ENCODE measurements at places on chromosomes 7 and 10.
A peak's percentile ranks its signal among the peaks of the same experiment; 100 is the strongest.

GRCh38 chr10:127142136-127142535, 54.3 kb downstream of the INSYN2A start:
- DNase-seq: no peak

DNA sequence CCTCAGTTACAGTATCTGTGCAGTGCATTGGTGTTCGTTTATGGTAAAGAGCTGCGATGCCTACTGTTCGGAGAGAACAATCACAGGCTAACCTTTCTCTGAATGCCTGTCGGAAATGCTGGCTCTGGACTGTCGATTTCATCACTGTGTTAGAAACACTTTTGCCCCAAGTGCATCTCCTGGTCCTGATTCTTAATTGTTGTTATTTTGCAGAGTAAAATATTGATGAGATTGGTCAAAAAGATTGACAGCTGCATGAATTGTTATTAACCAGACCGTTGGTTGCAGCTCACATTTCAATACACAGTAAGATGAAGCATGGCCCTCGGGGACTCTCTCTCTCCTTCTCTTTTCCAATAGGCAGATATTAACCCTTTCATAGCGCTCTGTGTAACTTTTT, 557.4 kb upstream of the ADARB2 start:
- no peak for DNase-seq

- DNase-seq: no peak
Measured at GRCh38 chr10:93065675-93066543, 5.3 kb downstream of the CYP26C1 start.

DNA sequence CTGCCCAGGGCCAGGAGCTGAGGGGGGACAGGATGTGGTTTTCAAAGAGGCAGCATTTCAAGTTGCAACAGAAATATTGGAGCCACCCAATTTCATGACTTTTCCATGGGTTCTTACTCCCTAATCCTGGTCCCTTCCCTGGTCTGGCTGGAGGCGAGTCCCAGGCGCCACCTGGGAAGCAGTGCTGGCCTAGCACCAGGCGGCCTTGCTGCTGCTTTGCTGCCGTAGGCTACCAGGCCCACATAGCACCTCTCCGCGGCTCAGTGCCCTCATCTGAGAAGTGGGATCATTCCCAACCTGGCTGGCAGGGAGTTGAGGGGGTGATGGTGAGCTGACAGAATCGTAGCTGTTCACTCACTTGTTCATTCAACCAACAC, 33.7 kb downstream of the ZMIZ1 start:
- no peak for DNase-seq

GRCh38 chr10:110113670-110114337, 93.6 kb upstream of the MXI1 start:
- no peak for DNase-seq

DNA sequence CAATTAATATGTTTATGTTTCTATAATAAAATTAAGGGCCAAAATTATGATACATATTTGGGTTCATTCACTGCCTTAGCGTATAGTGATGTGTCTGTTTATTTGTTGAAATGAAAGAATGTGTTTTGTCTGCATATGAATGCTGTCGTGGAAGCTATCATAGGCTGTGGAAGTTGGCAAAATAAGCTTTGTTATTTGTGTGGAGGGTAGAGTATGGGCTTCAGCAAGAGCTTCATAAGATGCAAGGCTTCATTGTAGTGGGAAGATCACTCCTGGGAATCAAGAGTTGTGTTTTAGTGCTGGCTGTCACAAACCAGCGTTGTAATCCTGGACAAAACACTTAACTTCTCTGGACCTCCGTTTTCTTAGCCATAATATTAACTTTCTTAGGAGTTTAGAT, 2.5 kb downstream of the SLK start:
- no peak for DNase-seq

- no peak for DNase-seq
Measured at GRCh38 chr10:32887481-32887880, 70.5 kb downstream of the ITGB1 start.

- peak; percentile 33 for DNase-seq
Measured at GRCh38 chr10:92689663-92690210, at the start of gene HHEX. TSS of gene HHEX (plus strand) at chr10:92689955. CDS start at chr10:92689987, 32 bp downstream.

GRCh38 chr10:131872011-131872826, 28.6 kb upstream of the PPP2R2D start:
- no peak for DNase-seq

GRCh38 chr10:810351-810846, 120.9 kb upstream of the DIP2C start:
- DNase-seq: no peak

GRCh38 chr10:36345807-36346206, 703.7 kb upstream of the FZD8 start:
- DNase-seq: no peak

DNA sequence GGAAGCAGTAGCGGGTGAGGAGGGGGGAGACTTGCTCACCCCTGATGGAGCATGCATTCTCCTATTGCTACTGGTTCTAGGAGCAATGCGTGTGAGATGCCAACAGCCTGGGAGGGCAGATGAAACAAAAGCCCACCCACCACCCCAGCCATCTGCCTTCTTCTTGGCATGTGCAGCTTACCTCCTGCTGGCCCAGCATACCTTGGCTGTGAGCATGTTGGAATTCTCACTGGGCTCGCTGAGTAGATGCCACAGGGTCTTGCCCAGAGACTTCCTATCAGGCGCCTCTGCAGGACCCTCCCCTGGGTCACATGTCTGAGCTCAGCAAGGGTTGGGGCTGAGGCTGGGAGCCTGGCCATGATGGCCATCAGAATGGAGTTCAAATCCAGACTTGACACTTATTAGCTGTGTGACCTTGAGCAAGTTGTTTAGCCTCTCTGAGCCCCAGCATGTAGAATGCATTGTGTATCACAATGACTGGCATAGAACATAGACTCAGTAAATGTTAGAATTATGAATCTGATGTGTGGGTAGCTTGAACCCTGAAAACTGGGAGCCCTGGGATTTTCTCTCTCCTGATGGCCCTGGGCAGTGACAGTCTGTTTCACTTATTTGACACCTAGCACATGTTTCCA, 38.2 kb downstream of the CDH23 start:
- no peak for DNase-seq

GRCh38 chr7:17792075-17792936, 148.0 kb downstream of the SNX13 start:
- no peak for DNase-seq

GRCh38 chr10:1578392-1579140, 158.8 kb downstream of the ADARB2 start:
- DNase-seq: no peak

DNA sequence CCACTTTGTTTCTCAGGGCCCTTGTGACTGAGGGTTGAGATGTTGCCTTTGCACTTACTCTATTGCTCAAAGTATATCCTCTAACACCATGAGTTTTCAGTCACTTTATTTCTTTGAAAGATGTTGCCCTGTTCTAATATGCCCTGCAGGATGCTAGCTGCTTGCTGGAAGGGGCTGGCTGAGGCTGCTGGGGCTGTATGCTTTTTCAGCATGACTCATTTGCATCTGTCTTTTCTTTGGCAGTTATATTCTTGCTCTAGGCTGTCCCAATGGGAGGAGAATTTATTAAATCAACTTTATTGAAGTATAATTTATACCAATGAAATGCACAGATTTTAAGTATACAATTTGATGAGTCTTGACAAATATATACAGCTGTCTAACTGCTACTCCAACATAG, 157.7 kb downstream of the PLPP4 start:
- no peak for DNase-seq

DNA sequence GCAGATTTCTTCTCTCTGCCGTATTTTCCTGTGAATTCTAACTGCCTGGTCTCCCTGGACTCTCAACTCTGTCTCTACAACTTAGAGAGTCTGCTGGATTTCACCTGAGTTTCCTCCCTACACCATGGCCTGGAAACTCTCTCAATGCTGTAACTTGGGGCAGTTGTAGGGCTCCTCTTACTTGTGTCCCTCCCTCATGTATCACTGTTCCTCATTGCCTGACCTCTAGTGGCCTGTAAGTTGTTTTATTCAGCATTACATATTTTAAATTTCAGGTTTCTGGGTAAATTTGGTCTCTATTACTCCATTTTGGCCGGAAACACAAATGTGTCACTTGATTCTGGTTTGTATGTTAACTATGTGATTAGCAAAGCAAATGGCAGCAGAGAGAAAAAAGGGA, 70.9 kb downstream of the DYNC1I1 start:
- no peak for DNase-seq

DNA sequence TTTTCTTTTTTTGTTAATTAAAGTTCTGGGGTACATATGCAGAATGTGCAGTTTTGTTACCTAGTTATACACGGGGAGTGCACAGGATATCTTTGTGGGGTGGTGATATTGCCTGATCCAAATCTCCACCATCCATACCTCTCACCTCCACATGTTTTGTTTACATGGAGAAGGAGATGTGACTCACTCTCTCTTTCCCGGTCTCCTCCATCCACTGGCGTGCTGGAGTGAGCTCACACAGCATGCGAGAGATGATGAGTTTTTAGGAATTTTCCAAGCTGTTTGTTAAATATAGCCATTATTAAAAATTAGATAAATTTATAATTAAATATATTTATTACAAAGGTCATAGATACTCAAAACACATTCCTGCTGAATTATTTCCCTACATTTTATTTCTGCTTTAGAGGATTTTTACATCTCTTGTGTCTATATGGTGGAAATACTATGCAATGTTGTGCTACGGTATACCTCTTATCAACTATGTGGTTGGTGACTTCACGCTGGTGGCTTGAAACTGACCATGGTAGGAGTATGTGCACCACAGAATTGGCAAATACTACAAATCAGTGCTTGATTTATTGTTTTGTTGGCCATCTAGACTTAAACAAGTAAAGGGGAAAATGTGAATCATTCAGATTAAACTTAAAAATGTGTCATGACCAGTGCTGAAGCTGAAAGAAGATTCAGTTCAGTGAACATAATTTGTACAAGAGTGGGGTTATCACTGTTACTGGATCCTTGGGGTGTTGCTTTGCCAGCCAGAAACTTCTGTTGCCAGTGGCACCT, 107.9 kb upstream of the FAM180A start:
- DNase-seq: no peak

DNA sequence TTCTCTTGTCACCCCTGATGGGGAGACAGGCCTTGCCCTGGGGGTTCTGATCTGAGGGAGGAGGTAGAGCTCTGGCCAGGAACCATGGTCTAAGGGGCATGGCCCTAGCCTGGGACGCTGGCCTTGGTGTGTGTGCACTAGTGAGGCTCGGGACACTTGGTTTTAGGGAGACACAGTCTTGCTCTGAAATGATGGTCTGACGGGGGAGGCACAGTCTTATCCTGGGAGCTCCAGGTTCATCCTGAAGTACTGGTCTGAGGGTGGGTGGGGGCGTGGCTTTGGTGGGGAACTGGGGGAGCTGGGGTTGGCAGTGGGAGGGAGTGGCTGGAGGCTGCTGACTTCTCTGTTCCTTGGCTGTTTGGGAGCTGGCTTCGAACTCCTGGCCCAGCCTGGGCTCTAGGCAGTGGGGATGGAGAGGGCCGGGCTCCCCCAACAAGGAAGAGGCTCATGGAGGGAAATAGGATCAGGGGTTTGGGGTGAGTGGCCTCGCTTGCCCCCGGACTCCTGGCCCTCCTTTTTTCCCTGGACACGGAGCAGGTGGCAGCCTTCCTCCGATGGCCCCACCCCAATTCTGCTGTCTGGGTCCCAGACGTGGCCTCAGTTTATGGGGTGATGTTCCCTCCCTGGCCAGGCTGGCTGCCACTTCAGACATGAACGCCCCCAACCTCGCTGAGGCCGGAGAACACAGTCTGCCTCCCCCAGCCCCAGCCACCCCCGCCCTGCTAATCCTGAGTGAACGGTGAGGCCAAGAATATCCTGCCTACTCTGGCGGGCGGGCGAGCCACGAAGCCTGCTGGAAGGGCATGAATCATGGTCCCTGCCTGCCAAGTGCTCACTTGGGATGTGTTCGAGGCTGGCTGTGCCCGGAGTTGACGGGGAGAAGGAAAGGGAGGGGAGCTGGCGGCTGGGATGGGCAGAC, 43.5 kb downstream of the TMEM270 start:
- no peak for DNase-seq

GRCh38 chr7:150379441-150380379, 580 bp downstream of the ZNF775 start:
- no peak for DNase-seq

DNA sequence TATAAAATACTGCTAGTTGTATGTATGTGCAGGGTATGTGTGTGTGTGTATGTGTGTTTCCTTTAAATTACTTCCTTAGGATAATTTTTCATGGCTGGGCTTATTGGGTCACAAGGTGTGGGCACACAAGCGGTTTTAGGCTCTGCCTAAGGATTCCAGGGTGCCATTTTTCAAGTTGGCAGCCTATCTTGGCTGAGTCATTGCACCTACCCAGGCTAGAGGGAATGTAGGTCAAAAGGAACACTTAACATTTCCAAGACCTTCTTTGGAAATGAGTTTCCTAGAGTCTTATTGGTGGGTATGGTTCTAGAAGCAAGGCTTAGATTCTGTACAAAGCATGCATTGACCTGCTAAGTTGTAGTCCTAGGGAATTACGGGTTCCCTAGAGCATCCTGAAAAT, 642.1 kb downstream of the LRMDA start:
- DNase-seq: no peak

GRCh38 chr10:132454296-132455198, 57.5 kb downstream of the PWWP2B start:
- DNase-seq: no peak

- DNase-seq: no peak
Measured at GRCh38 chr7:116327752-116328151, 117.4 kb downstream of the TES start.

DNA sequence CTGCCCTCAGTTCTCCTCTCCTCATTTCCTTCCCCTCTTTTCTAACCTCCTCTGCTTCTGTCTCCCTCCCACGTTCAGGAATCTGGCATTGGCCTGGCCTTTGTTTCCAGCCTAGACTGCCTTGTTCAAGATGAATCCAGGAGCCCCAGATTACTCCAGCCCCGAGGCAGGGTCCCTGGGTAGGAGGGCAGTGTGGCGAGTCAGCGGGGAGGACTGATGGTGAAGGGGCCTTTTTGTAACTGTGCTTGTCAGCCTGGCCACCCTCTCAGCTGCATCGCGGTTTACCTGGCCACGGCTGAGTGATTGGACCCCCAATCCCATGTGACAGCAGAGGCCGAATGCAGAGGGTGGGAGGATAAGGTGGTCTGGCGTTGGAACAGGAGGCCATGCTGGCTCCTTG, 96.1 kb upstream of the SHH start:
- no peak for DNase-seq

DNA sequence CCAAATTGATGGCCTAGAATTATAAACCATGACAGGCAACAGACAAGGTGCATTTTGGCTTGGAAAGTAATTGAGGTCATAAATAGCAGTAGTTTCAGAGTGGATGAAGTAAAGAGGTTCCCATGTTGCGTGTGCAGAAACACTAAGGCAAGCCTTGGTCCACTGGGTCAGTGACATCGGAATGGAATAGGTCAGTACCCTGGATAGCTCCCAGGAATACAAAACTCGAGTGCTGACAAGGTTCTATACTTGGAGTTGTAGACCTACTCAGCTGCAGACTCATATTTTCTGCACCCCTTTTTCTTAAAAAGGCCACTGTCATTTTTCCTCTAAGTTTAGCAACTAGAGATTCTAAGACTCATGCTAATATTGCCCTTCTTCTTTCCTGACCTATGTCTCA, 132.8 kb downstream of the DYNC1I1 start:
- DNase-seq: no peak

Data from stimulated activated CD8-positive, alpha-beta memory T cell treated with anti-CD3 and anti-CD28 coated beads, Interleukin-12 subunit alpha, Interleukin-12 subunit beta, amount 100 ng/mL, for 4 hours (primary cell).